Fibroblast of skin of abdomen (primary cell): ENCODE measurements at places on chromosomes 5 and 9.
A peak's percentile ranks its signal among the peaks of the same experiment; 100 is the strongest.

DNA sequence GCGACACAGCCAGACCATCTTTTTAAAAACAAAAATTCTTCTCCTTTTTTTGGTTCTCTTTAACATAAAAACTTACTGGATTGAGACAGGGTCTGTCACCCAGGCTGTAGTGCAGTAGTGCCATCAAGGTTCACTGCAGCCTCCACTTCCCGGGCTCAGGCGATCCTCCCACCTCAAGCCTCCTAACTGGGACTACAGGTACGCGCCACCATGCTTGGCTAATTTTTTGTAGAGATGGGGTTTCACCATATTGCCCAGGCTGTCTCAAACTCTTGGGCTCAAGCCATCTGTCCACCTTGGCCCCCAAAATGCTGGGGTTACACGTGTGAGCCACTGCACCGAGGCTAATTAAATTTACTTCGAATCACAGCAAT is 13.8 kb downstream of the HNRNPK start:
- no peak for DNase-seq

GRCh38 chr9:72734631-72735030 is 213.2 kb downstream of the TMC1 start:
- no peak for DNase-seq

DNA sequence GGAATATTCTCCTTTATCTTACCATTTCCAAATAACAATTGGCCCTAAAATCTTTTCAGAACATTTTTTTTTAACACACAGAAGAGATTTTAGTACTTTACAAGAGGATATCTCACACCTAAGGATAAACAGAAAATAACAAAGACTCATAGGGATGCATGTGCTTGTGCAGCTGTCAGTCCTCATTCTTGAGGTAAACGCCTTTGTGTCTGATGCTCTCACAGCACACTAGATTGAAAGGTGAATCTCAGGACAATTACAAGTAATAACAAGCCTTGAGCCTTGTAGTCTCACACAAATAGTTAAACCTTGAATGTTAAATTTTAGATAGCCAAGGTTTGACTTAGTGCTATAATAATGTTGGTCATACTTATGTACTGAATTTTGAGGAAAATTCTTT is 439.2 kb downstream of the PTPRD start:
- no peak for DNase-seq

GRCh38 chr5:39906146-39906545 is 481.4 kb upstream of the DAB2 start:
- DNase-seq, result peak; percentile 62

DNA sequence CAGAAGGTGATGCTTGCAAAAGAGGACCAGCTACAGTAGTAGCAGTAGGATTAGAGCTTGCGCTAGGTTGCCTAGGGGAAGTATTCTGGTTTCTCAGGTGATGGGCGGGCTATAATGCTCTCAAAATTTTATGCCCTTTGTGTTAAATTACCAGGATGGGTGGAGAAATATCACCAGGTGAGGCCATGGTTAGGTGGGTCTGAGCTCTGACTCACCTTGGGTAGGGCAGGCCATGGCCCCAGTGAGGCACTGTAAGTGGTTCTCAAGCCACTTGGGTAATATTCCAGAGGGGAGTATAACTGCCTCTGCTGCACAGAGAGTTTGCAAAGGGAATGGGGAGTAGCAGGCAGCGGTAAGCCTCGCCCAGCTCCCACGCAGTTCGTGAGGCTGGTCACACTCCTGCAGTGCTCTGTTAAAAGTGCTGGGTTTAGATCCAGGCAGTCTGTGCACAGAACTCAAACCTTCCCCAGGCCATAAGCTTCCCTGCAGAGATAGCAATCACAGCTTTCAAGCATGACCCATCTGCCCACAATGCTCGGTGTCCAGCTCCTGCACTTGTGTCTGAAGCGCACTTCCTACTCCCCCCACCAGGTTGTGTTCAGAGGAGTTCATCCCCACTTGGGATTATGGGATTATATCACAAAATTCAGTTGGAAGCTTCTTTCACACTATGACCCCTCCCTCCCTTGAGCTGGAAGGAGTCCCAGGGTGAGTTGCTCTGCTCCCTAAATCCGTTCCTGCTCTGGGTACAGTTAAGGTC is 575.0 kb downstream of the CHSY3 start:
- DNase-seq, result no peak

GRCh38 chr9:123550012-123550411 is 194.0 kb downstream of the CRB2 start:
- no peak for DNase-seq

DNA sequence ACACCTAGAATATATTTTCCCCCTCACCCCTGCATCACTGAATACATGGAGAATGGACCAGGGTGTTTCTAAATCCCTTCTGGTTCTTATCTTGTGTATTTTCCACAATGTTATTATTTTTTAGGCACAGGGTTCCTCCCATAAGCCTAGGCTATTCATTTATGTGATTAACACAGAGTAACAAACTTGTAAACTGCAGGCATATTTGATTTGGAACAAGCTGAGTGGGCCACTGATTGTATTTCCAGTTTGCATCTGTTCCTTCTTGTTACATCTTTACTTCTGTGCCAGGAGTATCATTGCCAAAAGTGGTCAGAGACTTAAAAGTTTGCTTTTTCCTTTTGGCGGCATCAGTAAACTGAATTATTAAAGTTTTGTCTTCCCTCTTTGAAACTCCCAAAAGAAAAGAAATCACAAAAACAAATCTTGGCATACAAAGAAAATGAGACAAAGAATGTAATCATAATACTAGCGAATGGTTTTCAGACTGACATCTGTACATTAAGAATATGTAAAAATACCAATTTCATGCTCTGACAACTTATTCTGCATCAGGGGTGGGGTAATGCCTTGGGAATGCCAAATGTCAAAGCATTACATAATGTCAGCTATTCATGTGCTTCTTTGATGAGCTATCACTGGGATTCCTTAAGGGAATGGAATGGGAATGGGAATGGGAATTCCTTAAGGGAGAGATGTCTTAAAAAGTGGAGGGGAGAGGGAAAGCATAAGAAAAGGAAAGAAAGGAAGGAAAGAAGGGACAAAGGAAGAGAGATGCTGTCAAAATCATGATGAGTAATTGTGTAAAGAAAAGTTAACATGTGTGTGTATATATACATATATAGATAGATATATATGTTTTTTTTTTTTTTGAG is 22.2 kb upstream of the PAX5 start:
- no peak for DNase-seq

DNA sequence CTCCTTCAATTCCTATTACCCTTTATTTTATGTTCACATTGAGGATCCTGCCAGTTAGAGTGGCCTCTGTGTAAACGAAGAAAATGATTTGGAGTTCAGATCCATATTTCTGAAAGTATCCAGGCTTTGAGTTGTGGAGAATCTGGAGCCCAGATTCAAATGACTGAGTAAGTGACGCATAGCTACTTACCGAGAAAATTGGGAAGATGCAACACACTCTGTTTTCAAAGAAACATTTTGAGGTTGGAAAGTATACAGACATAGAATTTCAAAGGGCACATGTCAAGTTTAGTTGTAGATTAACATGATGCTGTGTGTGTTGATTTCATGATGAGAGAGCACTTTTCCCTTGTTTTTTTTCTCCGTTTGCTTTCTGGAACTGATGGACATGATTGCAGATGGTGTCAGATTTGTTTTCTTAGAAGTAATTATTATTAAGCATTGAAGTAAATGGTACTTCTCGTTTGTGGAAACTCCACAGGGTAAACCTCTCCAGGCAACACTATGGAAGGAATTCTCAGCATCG is 148.1 kb downstream of the KDM4C start:
- DNase-seq, result no peak

GRCh38 chr5:55923865-55924500 is 70.8 kb downstream of the IL6ST start:
- no peak for DNase-seq

- DNase-seq, result no peak
These were observed 20.9 kb upstream of the ASTN2 start for GRCh38 chr9:117435630-117436261.

- no peak for DNase-seq
These were observed 28.8 kb downstream of the NSD1 start for GRCh38 chr5:177162379-177162778.

DNA sequence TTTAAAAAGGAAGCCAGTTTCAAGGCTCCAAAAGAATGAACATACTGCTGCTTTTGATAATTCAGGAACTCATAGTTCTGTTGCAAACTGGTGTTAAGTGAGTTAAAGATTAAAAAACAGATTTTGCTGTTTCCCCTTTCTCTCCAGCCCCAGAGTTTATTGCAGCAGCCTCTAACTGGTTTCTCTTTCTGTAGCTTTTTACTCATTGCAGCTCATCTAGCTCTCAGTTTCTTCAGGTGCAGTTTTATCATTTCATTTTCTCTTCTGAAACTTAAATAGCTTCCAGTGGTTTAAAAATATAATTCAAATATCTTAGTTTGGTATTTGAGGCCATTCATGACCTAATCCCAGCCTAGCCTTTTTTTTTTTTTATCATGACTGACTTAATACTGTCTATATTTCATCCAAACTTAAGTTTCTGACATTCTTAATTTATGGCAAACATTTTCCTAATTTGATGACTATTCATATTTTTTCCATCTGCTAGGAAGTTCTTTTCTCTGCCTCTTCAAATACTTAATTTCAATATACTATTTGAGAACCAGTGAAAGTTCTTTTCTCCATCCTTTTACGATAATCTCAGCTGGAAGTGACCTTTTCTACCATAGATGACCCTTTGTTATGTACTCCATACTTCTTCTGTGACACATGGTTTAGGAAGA is 252.7 kb upstream of the GRIA1 start:
- DNase-seq, result no peak

DNA sequence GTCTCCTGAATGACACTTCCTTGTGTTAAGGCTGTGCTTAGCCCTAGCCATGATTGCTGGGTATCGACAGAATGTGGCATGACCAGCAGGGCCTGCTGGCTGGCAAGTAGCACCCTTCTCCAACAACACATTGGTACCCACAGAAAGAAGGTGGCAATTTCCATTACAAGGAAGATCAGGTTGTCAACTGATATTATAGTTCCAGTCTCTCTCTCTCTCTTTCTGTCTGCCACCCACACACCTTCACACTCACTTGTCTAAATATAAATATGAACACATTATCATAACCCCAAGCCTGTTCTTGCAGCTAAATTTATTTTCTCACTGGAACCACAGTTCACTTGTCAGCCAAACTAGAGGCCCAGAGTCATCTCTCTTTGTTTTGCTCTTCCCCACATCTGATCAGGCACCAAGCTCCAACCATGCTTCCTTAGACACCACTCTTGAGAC is 408.1 kb upstream of the PIK3R1 start:
- DNase-seq, result no peak

DNA sequence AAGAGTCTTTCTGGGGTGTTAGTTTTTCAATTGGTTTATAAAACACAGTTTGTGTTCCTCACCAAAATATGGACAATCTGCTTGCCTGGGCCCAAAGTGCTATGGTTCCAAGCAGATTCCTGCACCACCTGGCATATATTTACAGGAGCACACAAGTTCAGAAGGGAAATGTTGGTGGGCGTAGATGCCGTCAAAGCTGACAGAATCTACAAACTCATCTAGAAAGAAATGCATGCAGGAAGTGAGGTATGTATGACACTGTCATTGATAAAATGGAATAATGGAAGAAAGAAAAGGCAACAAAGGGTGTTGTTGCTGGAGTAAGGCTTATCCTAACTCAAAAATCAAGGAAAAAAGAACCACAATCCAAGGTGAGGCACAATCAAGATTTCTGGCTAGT is 225.8 kb downstream of the MLLT3 start:
- no peak for DNase-seq

GRCh38 chr9:69649566-69650250 is 22.5 kb downstream of the APBA1 start:
- peak; percentile 89 for DNase-seq

GRCh38 chr9:38263532-38263931 is 129.0 kb upstream of the ALDH1B1 start:
- peak; percentile 37 for DNase-seq

DNA sequence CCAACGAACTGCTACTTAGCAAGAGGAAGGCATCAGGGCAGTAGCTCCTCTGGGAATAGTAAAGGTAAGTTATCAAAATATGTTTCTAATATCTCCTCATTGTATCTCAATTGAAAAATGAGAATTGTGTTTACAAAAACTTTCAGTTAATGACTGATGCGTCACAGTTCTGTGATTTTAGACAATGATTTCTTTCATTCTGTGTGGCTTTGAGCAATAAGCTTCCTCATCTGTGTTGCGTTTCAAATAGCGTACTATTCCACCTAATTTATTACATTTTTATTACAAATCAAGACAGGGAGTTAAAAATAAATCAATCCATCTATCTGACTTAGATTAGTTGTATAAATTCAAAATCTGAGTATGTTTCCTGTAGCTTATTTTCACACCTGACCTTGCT is 145.0 kb downstream of the CAAP1 start:
- no peak for DNase-seq

DNA sequence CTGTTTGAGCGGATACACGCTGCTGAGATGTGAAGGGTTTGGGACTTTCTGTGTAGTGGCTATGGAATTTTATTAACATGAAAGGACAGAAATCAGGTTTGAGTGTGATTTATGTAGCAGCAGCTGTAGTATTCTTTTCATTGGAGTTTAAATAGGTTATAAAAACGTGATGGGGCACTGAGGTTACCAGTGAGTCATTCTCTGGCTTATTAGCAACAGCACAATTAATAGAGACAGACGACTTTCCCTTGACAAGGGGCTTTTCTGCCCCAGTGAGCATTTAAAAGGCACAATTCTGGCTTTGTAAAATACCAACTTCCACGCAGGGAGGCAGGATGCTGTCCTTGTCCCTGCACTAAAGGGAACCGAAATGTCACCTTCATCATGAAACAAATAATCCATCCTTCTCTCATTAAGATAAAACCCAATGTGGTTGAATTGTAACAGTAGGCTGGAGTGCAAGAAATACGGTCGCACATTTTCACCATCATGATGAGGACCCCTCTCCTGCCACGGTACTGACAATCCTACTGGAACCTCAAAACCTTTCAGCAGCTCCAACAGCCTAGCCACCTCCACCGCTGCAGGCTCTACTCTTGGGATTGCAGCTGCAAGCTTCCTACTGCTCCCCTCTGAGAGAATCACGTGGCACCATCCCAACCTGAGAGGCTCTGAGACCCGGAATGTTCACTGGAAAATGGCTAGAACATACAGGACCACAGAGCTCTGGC is 293.9 kb downstream of the IRX1 start:
- DNase-seq, result no peak

DNA sequence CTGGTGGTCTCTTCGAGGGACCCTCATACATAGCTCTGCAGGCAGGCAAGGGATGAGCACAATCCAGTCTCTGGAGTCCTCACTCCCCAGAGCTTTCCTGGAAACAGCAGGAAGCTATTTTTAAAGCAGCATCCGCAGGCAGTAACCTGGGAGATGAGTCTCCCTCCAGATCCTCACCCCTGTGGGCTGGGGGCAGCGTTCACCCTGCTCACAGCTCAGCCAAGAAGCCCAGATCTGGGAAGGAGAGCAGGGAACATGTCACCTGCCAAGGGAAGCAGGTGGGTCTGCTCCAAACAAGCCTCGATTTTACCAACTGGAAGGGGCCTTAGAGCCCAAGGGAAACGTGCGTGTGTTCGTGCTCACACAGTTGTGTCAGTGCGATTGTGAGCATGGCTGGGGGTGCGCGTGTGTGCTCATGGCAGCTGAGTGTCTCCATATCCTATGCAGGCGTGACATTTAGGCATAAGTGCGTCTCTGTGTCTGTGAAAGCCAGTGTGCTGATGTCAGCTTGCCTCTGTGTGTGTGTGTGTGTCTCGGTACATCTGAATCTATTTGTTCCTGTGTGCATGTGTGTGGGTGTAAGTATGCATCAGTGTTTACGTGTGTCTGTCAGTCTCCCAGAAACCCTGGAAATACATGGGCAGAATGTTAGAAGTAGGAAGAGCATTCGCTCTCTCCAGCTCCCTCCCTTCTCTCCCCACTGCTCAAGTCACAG is 40.6 kb upstream of the CPLX2 start:
- DNase-seq, result no peak

- DNase-seq, result peak; percentile 28
These were observed 959 bp upstream of the FBXL17 start for GRCh38 chr5:108382784-108383330.

- DNase-seq, result no peak
These were observed 125.1 kb downstream of the LIFR start for GRCh38 chr5:38431242-38431853.
